ENCODE measurements at places on chromosomes 1 and 21. TPM values are rescaled to one million over a fixed set of nuclear protein-coding genes. Genes with fewer than 3 reads are reported as not detected.
A peak's percentile ranks its signal among the peaks of the same experiment; 100 is the strongest.

DNA sequence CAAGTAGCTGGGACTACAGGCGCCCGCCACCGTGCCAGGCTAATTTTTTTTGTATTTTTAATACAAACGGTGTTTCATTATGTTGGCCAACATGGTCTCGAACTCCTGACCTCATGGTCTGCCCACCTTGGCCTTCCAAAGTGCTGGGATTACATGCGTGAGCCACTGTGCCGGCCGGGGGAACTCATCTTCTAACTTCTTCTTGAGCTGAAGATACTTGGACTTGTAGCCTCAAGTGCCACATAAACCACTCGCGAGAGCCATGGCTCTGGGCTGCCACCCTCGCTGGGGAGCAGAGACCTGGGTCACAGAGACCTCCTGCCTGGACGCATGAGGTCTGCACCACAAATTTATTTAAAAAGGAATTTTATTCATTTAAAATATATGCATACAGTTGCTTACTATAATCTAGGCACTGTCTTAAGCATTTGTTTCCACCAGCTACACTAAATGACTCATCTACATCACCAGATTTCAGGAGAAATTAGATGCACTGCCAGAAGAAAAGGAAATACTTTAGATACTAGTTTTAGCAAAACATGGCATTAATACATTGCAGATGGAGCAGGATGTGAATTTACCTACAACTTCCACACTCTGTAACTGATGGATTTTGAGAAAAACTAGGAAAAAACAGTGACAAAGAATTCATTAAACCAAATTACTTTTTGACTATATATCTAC lies 29.9 kb upstream of the PUM1 start:
- DNase-seq: no peak

GRCh38 chr1:113109908-113110554 lies 37.0 kb downstream of the LRIG2 start:
- peak; percentile 5 for DNase-seq

DNA sequence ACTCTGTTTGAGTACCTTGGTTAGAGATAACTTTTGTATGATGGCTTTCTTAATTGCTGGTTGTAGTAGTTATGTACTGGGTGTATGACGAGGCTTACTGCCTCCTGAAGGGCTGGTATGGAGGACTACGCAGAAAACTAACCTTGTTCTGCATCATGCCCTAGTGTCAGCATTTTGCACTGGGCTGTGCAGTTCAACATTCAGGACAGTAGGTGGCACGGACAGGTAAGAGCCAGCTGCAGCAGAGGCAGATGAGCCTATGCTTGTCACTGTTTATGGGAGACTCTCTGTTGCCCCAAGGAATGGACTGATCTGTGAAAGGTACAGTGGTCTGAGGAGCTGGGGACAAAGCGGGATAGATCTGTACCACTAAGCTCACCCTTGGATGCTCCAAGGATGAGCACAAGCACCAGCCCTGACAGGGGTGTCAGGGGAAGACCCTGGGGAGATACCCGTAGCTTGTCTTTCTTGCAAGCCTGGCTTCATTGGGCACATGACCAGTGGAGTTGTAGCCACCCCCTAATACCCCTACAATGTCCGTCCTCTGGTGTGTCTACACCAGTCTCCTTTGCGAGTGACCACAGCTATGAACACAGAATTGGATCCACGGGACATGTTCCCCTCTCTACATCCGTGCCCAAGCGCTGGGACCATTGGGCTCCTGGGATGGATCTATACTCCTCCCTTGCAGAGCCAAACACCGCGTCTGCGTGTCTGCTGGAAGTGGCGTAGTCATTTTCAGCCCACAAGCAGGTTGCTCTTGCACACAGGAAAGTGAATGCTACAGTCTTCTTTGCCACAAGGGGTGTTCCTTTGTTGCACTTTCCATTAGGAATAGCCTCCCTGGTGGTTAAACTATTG lies 51.1 kb upstream of the CFHR3 start:
- peak; percentile 12 for DNase-seq

Gene PLPP3
- 23.6 TPM for polyA plus RNA-seq

Gene PCP4L1
- not detected for polyA plus RNA-seq

All from A549 (cell line).